Fibroblast of skin of back (primary cell): ENCODE measurements at places on chromosomes 4 and X.

DNA sequence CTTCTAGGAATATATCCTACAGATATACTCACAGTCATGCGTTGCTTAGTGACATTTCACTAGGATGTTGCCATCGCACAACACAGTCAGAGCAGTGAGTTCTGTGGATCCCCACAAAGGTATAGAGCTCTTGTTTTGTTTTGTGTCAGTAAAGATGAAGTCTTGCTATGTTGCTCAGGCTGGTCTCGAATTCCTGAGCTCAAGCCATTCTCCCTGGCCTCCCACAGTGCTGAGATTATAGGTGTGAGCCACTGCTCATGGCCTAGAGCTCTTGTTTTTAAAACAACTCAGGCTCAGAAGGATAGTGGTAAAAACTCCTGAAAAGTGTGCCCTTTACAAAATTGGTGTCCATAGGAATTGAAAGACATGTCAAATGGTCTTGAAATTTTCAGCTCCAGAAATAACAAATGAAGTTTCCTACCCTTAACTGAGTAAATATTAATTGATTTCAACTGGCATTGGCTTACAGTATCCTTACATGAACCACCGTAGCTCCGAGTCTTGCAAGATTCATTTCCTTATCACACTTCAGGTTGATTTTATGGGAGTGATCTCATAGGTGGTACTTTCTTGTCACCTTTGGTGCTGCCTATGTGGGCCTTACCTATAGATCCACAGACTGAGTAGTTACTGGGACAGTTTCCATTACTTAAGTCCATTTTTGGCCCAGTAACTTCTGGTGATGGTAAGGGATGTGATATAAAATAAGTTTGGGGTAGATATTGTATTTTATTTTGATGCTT lies 3.6 kb downstream of the CWH43 start:
- DNase-seq = no peak

DNA sequence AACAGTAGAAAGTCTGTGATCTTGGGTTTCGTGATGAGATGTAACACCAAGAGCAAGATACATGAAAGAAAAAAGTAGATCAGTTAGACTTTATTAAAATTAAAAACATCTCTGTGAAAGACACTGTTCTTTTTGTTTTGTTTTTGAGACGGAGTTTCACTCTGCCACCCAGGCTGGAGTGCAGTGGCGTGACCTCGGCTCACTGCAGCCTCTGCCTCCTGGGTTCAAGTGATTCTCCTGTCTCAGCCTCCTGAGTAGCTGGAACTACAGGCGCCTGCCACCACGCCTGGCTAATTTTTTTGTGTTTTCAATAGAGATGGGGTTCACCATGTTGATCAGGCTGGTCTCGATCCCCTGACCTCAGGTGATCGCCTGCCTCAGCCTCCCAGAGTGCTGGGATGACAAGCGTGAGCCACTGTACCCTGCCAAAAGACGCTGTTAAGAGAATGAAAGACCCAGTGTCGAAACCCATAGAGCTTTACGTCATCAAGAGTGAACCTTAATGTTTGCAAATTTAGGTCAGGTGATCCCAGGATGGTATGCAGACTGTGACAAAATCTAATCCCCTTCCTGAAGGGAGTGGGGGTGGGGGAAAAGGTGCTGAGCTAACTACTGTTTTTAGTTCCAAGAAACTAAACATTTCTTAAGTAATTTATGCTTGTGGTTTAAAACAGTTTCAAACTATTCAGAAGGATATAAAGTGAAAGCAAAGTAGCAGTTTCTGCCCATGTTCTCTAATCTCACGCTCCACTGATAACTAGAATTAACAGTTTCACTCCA lies 8.0 kb downstream of the OFD1 start:
- no peak for DNase-seq

DNA sequence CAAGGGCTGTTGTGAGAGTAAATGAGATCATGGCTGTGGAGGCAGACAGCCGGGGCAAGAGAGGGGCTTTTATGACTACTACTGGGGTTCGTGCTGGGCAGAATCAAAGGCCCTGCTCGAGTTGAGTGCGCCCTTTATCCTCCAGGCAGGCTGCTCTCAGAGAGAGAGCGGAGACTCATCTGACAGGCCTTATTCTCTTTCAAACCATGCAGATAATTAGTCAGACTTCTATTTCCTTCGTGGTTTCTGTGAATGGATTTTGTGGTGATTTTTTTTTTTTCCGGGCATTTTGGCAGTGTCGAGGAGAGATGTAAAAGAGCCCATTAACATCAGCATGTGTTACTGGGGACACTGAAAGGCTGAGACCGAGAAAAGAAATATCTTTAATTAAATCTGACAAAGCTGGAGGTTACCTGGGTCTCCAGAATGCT lies 73.6 kb downstream of the MED28 start:
- no peak for DNase-seq

DNA sequence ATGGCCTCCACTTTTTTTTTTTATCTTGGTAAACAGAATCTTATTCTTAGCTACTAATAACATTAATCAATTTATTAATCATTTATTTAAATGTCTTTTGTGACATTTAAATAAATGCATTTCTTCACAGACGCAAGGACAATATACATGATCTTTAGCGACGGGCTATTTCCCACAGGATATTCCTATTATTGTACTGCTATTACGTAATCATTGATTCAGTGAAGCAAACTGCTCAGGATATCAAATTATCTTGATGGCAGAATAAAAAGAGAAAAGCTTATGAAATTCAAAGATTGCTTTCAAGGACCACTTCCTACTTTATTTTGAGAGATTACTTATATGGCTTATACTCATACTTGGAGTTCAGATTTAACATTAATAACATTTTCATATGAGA lies 114.1 kb downstream of the FAM9B start:
- DNase-seq = no peak

- DNase-seq = peak; percentile 63
Observed at GRCh38 chrX:100685284-100685996, 41.4 kb downstream of the SRPX2 start.

DNA sequence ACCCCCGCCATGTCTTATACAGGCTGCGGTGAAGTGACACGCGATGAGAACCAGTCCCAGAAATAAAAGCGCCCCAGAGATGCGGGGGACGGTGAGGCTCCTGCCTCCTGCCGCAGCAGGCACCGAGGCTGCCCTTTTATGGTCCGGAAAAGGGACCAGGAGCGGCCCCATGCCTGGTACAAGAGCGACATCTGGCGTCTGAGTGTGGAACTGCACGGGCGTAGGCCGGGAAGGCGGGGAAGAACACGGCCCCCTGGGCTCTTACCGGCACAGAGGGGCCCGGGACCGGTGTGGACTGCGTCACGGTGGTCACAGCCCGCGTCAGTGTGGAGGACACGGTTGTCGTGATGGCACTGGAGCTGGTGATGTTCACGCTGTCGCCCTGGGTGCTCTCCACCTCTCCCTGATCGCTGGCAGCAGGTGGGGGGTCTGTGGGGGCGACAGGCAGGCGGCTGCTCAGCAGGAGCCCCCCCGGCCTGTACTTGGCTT lies 8.9 kb upstream of the RENBP start:
- peak; percentile 71 for DNase-seq

- peak; percentile 64 for DNase-seq
Observed at GRCh38 chrX:123648028-123648810, 84.6 kb downstream of the THOC2 start.

DNA sequence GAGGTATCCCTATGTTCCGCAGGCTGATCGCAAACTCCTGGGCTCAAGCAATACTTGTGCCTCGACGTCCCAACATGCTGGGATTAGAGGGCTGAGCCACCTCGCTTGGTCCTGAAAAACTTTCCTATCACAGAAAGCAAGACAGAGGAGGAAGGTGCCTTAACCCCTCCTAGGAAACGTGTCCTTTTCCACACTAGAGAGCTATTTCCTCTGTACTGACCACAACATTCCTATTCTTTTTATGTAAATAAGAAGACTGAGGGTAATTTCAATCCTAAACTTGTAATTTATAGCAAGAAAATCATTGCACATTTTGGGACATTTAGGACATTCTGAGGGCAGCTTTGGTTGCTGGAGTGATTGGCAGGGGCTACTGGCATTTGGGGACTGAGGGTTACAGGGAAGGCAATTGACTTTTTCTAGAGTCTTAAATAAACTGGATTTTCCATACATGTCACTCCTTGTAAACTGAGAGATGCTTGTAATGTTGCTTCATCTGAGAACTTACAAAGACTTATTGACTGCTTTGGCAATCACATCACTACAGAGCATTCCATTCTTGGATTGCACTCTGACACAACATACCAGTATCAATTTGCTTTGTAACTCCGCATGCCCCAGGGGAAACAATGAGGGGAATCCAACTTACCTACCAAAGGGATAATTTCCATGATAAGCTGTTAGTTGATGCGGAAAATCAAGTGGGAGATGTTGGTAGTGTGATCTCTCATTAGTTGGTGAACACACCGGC lies 15.6 kb downstream of the XAGE3 start:
- DNase-seq = peak; percentile 54

DNA sequence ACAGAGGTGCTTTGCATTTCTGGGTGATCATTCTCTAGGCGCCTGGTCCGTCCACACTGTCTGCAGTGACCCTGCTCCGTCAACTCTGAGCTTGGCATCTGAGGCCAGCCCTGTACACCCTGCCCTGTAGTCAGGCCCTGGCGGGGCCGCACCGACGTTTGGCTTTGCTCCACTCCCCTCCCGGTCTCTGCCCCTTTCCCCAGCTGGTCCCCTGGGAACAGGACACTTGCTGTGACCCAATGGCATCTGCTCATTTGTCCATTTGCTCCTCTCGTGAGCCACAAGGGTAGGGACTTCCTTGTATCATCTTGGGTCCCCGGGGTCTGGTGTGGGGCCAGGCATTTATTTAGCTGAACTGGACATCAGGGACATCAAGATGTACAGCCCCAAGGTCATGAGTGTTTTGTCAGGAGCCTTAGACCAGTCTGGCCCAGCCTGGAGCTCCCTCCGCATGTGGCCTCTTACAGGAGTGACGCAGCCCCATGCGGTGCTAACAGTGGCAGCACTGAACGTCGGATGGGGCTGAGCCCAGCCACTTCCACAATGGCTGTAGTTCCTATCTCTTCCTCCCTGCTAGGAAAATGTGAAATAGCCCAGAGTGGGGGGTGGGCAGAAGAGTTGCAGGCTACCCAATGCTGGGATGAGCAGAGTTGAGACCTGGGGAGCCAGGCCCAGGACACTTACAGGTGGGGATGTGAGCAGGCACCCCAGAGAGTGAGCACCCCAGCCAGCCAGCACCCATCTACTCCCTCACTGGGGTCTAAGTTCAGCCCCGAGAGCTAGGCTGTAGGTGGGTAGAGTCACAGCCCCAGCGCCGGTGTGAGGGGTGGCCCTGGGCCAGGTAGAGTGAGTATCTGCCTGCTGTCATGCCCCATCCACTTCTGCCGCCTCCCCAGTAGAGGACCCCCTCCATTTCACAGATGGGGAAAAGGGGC lies 2.0 kb upstream of the SH3BP2 start:
- no peak for DNase-seq

DNA sequence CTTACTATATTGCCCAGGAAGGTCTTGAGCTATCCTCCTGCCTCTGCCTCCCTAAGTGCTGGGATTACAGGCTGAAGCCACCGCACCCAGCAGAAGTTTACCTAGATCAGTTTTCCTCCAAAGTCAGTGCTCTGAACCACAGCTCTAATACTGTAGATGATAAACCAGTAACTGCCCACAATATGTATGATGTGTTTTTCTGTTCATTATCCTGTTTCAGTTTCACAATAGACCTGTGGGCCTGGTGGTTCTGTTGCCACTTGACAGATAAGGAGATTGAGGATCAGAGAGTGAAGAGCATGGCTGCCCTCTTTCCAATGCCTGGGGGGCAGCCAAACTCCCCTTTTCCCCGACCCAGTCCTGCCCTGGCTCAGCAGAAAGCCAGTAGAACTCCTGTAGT lies 87.0 kb downstream of the EFNB1 start:
- DNase-seq = no peak

- DNase-seq = no peak
Observed at GRCh38 chr4:4507923-4508322, 33.9 kb downstream of the STX18 start.

GRCh38 chr4:72471816-72472215 lies 97.2 kb downstream of the ADAMTS3 start:
- DNase-seq = no peak

- no peak for DNase-seq
Observed at GRCh38 chrX:9102956-9103355, 69.0 kb upstream of the FAM9B start.

GRCh38 chr4:115334736-115335411 lies 221.5 kb upstream of the NDST4 start:
- DNase-seq = no peak
